ENCODE measurements at places on chromosomes 6 and 20. TPM values are rescaled to one million over a fixed set of nuclear protein-coding genes. Genes with fewer than 3 reads are reported as not detected.

DNA sequence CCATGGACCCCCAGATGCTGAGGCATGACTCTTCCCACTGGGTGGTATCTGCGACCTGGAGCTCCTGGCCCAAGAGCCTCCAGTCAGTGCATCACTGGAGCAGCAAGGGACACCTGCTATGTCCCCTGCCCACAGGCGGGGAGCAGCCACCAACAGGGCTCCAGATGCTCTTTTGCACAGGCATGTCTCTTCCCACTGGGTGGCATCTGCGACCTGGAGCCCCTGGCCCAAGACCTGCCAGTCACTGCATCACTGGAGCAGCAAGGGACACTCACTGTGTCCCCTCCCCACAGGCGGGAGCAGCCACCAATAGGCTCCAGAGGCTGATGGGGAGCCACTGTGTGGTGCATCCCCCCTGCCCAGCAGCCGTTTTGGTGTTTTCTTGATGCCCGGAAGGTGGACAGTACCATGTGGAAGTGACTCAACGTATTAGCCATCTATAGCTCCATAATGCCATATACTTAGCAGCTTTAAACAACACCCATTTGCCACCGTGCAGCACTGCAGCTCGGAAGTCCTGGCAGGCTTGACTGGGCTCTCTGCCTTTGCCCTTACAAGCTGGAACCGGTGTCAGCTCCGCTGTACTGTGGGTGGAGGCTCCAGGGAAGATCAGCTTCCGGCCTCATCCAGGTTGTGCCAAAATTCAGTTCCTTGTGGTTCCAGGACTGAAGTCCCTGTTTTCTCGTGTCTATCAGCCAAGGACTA is 124.9 kb upstream of the CST7 start:
- DNase-seq: no peak

- no peak for DNase-seq
Observed at GRCh38 chr6:33672808-33673207, 38.7 kb downstream of the UQCC2 start.

DNA sequence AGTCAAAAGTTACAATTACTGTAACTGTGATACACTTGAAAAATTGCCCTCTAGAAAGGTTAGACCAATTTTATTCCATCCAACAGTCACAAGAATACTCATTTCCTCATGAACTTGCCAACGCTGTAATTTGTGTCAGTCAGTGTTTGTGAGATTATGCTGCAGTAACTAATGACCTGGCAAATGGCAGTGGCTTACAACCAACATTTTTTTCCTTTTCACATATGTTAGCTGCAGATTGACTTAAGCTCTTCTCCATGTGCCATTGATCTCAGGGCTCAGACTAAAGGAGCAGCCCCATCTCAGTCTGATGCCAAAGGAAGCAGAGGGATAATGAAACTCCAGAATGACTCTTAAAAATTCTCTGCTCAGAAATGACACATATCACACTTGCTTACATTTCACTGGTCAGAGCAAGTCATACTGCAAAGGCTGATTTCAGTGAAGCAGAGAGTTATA is 92.3 kb upstream of the ELOVL5 start:
- peak; percentile 5 for DNase-seq

GRCh38 chr6:56637640-56638039 is 5.0 kb downstream of the DST start:
- DNase-seq: no peak

- no peak for DNase-seq
Observed at GRCh38 chr20:13397300-13397724, 176.2 kb downstream of the ISM1 start.

- no peak for DNase-seq
Observed at GRCh38 chr6:24009319-24009718, 116.7 kb upstream of the NRSN1 start.

GRCh38 chr6:23154159-23154558 is 584.8 kb downstream of the HDGFL1 start:
- no peak for DNase-seq

DNA sequence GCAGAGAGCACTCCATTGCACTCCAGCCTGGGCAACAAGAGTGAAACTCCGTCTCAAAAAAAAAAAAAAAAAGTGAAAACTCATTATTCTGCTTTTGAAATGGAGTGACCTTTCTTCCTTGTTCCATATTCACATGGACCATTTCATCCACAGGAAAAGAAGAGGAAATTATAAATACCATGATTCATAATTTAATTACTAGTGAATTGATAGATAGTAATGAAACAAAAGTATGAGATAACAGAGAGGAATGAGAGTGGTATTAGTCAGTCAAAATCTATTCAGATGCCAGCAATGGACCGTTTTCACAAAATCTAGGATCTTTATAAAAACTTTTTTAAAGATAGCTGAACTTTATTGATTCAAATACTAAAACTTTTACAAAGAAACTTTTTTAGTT is 443.1 kb upstream of the FLRT3 start:
- no peak for DNase-seq

- no peak for DNase-seq
Observed at GRCh38 chr6:105005451-105005850, 48.5 kb downstream of the LIN28B start.

GRCh38 chr6:150346346-150346745 is 22.5 kb upstream of the IYD start:
- no peak for DNase-seq

DNA sequence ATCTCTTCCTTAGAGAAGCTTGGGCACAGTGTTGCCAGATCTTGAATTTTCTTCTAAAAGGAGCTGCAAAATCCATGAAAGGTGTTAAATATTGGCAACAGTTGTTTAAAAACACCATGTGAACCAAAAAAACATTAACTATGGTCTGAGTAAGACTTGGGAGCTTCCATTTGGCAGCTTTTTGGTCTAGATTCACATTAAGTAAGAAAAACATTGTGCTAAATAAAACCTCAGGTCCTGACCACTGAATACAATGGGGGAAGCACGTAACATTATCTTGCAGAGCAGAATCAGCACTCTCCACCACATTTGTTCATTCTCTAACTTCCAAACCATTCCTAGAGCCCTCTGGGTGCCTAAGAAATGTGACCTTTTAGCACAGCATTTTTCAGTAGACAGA is 437.6 kb upstream of the PLCB4 start:
- no peak for DNase-seq

DNA sequence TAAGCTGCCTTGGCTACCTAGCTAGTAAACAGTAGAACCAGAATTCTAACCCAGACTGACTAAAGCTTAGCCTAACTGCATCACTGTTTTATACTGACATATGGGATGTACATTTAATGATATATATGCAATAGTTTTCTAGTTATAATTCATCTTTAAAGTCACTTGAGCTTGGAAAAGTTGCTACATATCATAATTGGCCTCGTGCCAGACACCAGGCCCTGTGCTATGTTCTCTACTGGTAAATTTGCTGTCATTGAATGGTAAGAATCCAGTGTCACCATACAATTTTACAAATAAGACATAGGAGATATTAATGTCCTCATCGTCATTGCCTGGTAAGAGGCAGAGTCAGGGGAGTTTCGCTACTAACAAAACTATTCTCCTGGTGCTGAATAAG is 396.8 kb downstream of the CDKAL1 start:
- DNase-seq: no peak

GRCh38 chr6:147109707-147110106 is 94.5 kb upstream of the STXBP5 start:
- no peak for DNase-seq

DNA sequence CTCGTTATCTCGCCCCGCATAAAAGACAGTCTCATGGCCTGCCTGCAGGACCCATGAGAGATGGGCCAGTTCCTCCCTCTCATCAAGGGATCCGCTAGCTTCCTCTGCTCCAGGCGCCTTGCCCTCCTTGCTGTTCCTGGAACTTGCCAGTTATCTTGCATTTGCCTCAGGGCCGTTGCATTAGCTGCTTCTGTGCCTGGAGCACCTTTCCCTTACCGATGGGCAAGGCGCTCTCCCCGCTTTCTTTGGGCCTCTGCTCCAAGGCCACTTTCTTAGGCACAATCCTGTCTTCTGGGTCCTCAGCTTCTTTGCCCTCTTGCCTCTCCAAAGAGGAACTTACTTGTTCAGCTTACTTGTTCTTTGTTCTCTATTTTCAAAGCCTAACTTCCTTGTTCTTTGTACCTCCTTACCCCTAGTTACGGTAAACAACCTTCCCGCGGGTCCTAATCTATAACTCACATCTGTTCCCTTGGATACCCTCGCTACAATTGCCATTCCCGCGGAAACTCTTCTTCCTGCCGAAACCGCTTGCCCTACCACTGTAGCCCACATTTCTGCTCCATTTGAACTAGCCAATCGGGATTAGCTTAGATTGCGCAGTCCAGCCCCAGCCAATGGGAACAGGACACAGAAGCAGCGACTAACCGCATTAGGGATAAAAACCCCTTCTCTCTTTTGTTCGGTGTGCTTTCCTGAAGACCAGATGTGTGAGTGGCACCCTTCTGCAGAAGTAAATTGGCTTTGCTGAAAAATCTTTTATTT is 887 bp upstream of the NSFL1C start:
- no peak for DNase-seq

GRCh38 chr6:49514571-49515484 is 15.1 kb downstream of the GLYATL3 start:
- no peak for DNase-seq

- DNase-seq: no peak
Observed at GRCh38 chr6:158573542-158573931, 13.6 kb downstream of the TMEM181 start.

- DNase-seq: no peak
Observed at GRCh38 chr6:9136141-9136822, 700.9 kb upstream of the SLC35B3 start.

DNA sequence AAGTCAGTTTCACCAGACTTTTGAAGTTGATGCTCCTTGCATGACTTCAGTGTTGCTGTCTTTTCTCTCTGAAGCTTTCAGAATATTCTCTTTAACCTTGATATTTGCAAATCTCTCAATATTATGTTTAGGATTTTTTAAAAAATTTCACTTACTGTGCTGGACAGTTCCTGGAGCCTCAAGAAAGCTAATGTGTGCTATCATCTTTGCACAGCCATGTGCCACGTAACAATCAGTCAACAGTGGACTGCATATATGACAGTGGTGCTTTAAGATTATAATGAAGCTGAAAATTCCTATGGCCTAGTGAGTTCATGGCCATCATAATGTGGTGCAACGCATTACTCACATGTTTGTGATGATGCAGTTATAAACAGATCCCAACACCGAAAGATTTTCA is 59.1 kb upstream of the OGFRL1 start:
- no peak for DNase-seq

- DNase-seq: no peak
Observed at GRCh38 chr6:137005073-137005472, 39.7 kb downstream of the IL20RA start.

DNA sequence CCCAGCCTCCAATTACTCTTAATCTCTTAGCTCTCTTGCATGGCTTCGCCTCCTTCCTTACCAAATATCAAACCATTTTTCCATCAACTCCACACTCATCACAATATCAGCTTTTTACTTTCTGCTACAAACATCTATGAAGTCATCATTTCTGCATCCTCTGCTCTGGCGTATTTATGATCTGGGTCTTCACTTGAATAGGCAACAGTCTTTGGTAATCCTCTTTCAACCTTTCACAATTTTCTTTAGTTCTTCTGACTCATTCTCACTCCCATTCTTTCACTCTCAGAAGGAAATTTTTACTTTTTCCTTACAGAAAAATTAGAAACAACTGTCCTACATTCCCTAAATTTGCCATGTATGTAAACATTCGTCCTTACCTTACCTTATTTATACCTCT is 522.4 kb downstream of the HDGFL1 start:
- DNase-seq: no peak

DNA sequence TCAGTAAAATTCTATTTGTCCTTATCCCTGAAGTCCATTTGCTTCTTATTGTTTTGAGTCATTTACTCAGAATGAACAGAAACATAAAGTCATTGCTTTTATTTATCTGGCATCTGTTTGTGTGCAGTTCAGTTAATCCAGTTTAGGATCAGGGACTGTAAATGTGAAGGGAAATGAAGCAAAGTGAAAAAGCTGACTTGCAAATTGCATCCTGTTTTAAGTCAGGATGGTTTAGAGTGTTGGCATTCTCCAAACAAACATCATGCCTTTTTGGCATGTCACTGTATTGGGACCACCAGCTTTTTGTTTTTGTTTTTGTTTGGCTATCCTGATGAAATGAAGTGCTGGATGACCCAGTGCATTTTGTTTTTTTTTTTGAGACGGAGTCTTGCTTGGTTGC is 100.2 kb upstream of the CLDN20 start:
- DNase-seq: no peak

GRCh38 chr6:5157621-5158138 is 72.5 kb downstream of the PPP1R3G start:
- no peak for DNase-seq

DNA sequence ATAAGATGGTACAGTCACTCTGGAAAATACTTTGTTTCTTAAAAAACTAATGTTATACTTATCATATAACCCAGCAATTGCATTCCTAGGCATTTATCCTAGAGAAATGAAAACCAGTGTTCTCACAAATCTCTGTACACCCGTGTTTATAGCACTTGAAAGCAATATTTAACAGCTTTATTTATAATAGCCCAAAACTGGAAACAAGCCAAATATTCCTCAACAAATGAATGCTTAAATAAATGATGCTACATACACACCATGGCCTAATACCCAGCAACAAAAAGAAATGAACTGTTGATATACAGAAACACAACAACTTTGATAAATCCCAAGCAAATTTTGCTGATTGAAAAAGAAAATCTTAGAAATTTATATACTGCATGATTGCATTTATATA is 51.3 kb downstream of the GFRA4 start:
- DNase-seq: no peak

DNA sequence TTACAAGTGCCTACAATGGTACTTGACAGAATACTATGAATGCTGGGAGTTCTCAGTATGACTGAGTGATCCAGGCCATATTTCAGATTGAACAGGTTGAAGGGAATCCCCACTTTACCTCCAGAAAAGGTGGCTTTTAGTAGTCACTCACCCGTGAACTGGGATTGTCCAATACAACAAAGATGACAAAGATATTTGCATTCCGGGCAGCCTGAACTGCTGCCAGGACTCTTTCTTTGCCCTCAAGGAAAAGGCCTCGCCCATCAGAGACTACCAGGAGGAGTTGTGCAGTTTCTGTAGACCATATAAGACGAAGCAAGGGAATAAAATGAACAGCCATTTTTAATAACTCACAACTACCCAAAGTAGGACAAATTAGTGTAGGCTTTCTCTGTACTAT is 6.3 kb upstream of the LYRM2 start:
- no peak for DNase-seq

ERVFRD-1 gene
- not detected for total RNA-seq

ZC3H12D gene
- 75.8 TPM for total RNA-seq

DYNLT2 gene
- 3.1 TPM for total RNA-seq

ANGPT4 gene
- total RNA-seq: not detected

PRDM13 gene
- total RNA-seq: not detected

MAP7 gene
- total RNA-seq: 1.1 TPM

OPRM1 gene
- total RNA-seq: not detected

RAMACL gene
- total RNA-seq: 0.52 TPM

PLCB1 gene
- 1.2 TPM for total RNA-seq

HLA-DQB2 gene
- not detected for total RNA-seq

MYT1 gene
- total RNA-seq: 0.05 TPM

RNF182 gene
- not detected for total RNA-seq

SYNE1 gene
- 24.0 TPM for total RNA-seq

THEMIS gene
- total RNA-seq: 7.0 TPM

FAM83C gene
- total RNA-seq: not detected

Data from activated naive CD4-positive, alpha-beta T cell treated with anti-CD3 and anti-CD28 coated beads for 36 hours (primary cell).